Activated CD8-positive, alpha-beta memory T cell treated with anti-CD3 and anti-CD28 coated beads, Interleukin-2, amount 10 ng/mL, durations not matched to agents 7 days and 5 days (primary cell): ENCODE measurements at places on chromosomes 4 and X. TPM values are rescaled to one million over a fixed set of nuclear protein-coding genes. Genes with fewer than 3 reads are reported as not detected.

DNA sequence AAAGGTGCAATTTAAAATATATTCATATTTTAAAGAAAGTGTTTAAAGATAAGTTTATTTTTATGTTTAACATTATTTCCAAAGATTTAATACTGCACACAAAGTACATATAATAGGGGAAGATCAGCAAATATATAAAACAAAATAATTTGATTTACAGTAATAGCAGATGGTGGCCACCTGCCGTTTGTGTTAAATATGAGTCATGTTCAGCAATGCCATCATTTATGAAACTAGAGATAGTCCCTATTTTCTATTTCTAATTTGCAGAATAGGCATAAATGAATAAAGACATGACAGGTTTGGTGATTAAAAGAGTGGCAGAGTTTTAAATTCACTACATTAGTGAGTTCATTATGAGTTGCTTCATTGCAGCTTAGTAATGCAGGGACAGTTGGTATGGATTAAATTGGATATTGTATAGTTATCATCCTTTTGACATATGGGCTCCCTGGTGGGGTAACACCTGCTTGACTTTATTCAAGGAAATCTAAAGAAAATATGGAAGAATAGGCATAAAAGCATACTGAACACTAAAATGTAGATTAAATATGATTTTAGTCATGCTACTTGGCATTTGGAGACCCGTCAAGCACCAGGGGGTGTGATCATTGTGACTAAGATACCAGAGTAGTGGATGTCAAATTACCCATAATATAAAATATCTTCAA is 78.8 kb upstream of the BANK1 start:
- H3K36me3 ChIP-seq: no peaks in the 10 kb centered on the region
- no peaks in the 10 kb centered on the region for H3K27me3 ChIP-seq
- H3K27ac ChIP-seq: no peak overlapping the region
- no peak for DNase-seq

The CT45A7 gene
- total RNA-seq: not detected

- H3K4me1 ChIP-seq: peaks cover 3% of the 10 kb centered on the region
Observed at GRCh38 chr4:4308800-4309441, 18.9 kb downstream of the ZBTB49 start.

The ARL9 gene
- not detected for total RNA-seq

DNA sequence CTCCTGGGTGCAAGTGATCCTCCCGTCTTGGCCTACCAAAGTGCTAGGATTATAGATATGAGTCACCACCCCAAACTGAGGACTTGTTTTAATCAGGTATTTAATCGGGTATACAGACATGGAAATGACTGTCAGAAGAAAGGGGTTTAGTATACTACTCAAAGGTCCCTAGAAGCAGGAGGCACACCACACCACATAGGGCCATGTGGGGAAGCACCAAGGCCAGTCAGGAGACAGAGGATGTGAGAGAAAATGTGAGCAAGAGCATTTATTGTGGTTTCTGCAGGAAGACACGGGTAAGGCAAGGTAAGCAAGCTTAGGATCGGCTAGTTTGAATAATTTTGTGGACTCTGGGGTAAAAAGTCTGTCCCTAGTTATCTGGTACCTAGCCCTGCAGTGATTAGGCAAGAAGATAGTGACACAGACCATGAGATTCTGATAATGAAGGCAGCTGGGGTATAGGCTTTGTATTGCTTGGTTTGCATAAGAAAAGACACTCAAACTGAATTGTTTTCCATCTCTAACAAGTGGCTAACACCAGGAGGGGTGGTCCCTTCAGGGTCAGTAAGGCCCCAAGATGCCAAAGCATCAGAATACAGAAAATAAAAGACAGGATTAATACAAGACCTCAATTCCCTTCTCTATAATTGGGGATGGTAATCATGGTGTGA is 408.8 kb upstream of the F9 start:
- no peaks in the 10 kb centered on the region for H3K4me1 ChIP-seq
- H3K27me3 ChIP-seq: no peaks in the 10 kb centered on the region
- no peak for DNase-seq

- no peak overlapping the region for H3K27ac ChIP-seq
- H3K4me1 ChIP-seq: no peaks in the 10 kb centered on the region
- H3K4me3 ChIP-seq: no peak overlapping the region
Observed at GRCh38 chr4:78902298-78902697, 36.9 kb downstream of the PAQR3 start.

DNA sequence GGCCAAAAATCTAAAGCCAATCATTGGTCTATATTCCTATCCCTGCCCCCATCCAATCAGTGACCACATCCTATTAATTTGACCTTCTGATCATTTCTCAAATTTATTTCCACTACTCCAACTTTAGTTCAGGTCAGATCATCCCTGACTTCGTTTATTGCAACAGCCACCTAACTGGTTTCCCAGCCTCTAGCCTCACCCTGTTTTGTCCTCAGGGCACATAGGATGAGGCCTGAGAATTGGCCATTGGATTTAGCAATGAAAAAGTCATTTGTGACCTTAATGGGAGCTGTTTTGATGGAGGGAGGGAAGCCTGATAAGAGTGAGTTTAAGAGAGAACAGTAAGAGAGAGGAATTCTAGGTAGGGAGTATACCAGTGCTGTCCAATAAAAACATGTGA is 155.0 kb downstream of the AMMECR1 start:
- no peaks in the 10 kb centered on the region for H3K27me3 ChIP-seq
- DNase-seq: no peak
- H3K36me3 ChIP-seq: no peaks in the 10 kb centered on the region
- H3K27ac ChIP-seq: no peak overlapping the region
- no peak overlapping the region for H3K4me3 ChIP-seq
- H3K4me1 ChIP-seq: peaks cover 14% of the 10 kb centered on the region

The ABCG2 gene
- total RNA-seq: 4.4 TPM

DNA sequence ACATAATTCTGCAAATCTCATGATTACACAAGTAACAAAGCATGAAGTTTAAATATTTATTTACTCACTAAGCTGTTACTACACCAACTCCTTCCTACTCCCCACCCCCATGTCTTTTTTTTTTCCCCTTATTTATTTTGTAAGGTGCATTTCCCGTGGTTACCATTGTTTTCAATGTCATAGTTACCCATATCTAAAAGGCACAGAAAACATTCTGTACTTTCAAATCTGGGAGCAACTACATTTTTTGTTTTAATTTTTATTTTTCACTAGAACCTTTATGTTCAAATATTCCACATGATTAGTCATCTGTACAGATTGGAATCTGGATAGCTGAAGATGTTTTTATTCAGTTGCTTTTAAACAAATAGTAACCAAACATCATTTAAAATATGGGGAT is 62.8 kb downstream of the PPP3CA start:
- H3K4me3 ChIP-seq: no peak overlapping the region
- H3K4me1 ChIP-seq: peaks cover 39% of the 10 kb centered on the region
- H3K27me3 ChIP-seq: no peaks in the 10 kb centered on the region
- DNase-seq: no peak
- H3K36me3 ChIP-seq: peaks cover 9% of the 10 kb centered on the region

DNA sequence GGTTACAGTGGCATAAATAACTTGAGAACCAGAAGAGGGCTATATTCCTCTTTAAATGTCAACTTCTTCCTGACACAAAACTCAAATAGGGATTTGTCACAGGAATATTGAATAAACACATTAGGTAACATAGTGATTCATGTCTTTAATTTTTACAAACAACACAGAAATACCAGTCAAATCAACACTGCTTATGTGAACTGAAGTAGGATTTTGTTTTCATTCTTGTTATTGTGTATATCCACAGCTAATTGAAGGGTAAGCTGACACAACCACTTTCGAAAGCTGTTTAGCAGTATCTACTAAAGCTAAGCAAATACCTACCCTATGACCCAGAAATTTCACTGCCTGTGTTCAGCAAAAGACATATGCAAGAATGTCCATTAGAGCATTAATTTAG is 120.4 kb upstream of the EOLA2 start:
- H3K27me3 ChIP-seq: peaks cover 4% of the 10 kb centered on the region
- H3K4me3 ChIP-seq: no peak overlapping the region
- no peak overlapping the region for H3K27ac ChIP-seq
- H3K4me1 ChIP-seq: peaks cover 9% of the 10 kb centered on the region
- DNase-seq: no peak

DNA sequence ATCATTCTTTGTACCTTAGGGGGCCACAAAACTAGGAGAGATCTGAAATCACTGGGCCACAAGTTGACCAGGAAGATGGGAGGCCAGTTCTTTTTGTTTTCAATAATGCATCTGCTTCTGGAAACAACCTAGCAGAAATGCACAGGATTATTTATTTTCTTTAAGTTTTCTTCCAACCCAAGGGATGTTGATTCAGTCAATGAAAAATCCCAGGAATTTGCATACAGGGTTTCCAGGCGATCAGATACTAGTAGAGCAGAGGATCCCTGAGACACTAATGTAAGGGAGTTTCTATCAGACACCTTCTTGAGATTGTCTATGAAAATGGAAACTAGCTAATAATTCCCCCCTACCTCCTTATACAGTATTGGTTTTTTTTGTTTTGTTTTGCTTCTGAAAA is 7.4 kb downstream of the ATOH1 start:
- peaks cover 2% of the 10 kb centered on the region for H3K36me3 ChIP-seq
- no peak overlapping the region for H3K27ac ChIP-seq

The TKTL2 gene
- not detected for total RNA-seq

The FGG gene
- total RNA-seq: not detected

The CFAP99 gene
- total RNA-seq: not detected

DNA sequence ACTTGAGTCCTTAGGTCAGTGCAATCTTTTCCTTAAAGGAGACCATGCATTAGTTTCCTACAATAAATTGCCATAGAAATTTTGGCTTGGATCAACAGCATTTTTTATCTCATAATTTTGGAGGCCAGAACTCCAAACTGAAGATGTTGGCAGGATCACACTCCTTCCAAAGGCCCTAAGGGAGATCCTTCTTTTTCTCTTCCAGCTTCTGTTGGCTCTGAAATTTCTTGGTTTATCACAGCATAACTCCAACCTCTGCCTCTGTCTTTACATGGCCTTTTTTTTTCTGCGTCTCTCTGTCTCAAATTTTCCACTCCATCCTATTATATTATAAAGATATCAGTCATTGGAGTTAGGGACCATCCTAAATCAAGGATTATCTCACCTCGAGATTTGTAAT is 282.2 kb downstream of the STIM2 start:
- no peak for DNase-seq
- no peak overlapping the region for H3K4me3 ChIP-seq
- no peaks in the 10 kb centered on the region for H3K27me3 ChIP-seq
- H3K27ac ChIP-seq: no peak overlapping the region

The TMEM47 gene
- not detected for total RNA-seq

DNA sequence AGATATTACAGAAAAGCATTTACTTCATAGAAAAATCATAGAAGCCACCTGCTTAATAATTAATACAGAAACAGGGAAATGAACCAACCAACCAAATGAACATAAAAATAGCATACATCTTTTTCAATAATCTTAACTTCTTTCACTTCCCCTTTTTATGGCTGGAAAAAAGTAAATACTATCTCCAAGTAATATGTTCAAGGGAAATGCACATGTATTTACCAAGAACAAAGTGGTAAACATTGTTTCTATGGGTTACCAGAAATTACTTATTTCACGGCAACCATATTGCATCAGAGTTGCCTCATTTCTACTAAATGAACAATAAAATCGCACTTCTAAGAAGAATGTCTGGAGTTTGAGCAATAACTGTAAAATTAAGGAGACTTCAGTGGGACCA is 321.3 kb downstream of the TMA16 start:
- no peak for DNase-seq
- H3K4me1 ChIP-seq: no peaks in the 10 kb centered on the region
- no peaks in the 10 kb centered on the region for H3K36me3 ChIP-seq
- H3K4me3 ChIP-seq: no peak overlapping the region
- no peak overlapping the region for H3K27ac ChIP-seq

The NHS gene
- 10.1 TPM for total RNA-seq

The SPANXN4 gene
- total RNA-seq: not detected

GRCh38 chr4:73727685-73728084 is 12.7 kb upstream of the CXCL8 start:
- H3K4me1 ChIP-seq: peaks cover 10% of the 10 kb centered on the region
- no peak overlapping the region for H3K27ac ChIP-seq
- H3K27me3 ChIP-seq: no peaks in the 10 kb centered on the region
- H3K36me3 ChIP-seq: no peaks in the 10 kb centered on the region
- H3K4me3 ChIP-seq: no peak overlapping the region
- DNase-seq: no peak

GRCh38 chr4:128461291-128462102 is 173.9 kb upstream of the PGRMC2 start:
- H3K36me3 ChIP-seq: no peaks in the 10 kb centered on the region
- H3K4me3 ChIP-seq: no peak overlapping the region
- no peak for DNase-seq
- no peaks in the 10 kb centered on the region for H3K4me1 ChIP-seq
- no peak overlapping the region for H3K27ac ChIP-seq
- no peaks in the 10 kb centered on the region for H3K27me3 ChIP-seq

The DCLK2 gene
- total RNA-seq: not detected

GRCh38 chrX:120755066-120755846 is 120.4 kb downstream of the CT47B1 start:
- no peak for DNase-seq
- H3K27ac ChIP-seq: no peak overlapping the region
- no peak overlapping the region for H3K4me3 ChIP-seq

DNA sequence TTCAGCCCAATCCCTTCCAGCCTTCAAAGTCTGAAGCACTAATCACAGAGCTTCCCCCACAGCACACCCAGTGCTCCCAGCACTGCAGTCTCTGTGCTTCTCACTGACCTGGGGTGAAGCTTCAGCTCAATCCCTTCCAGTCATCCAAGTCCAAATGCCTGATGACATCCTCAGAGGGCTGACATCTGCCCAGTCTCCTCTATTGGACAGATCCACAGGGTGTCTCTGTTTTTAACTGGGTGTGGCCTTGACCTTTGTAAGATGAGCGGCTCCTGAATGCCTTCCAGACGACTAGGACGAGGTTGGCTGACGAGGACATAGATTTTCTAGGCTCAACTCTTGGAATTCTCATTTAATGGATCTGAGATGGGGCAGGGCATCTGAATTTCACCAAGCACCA is 7.6 kb upstream of the SLC2A9 start:
- H3K36me3 ChIP-seq: no peaks in the 10 kb centered on the region
- peaks cover 20% of the 10 kb centered on the region for H3K4me1 ChIP-seq
- H3K27me3 ChIP-seq: peaks cover 29% of the 10 kb centered on the region
- no peak overlapping the region for H3K4me3 ChIP-seq
- no peak overlapping the region for H3K27ac ChIP-seq
- DNase-seq: no peak

The FAM241A gene
- total RNA-seq: 2.3 TPM

- H3K4me1 ChIP-seq: no peaks in the 10 kb centered on the region
- no peak for DNase-seq
- no peak overlapping the region for H3K4me3 ChIP-seq
- H3K27ac ChIP-seq: no peak overlapping the region
Observed at GRCh38 chrX:15359701-15360100, 24.4 kb upstream of the PIGA start.

The MAGEA10 gene
- not detected for total RNA-seq

DNA sequence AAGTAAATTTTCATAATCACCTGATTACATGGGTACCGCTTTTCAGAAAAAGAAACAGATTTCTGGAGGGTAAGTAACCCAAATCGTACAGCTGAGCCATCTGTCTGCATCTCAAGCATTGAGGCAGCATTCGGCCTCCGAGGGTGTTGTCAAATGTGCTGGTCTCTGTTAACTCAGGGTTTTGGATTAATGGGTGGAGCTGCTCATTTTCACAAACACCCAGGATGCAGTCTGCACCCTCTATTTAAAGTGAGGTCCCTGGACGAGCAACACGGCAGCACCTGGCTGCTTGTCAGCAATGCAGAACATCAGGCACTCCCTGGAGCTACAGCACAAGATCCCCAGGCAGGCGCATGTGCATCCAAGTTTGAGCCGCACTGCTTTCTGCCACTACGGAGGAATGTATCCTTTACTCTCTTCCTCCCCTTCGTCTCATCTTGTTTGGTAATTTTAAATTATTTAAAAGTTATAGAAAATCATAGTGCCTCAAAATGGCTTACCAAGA is 24.7 kb upstream of the NAP1L5 start:
- DNase-seq: no peak
- H3K27ac ChIP-seq: no peak overlapping the region
- H3K36me3 ChIP-seq: peaks cover 14% of the 10 kb centered on the region
- no peaks in the 10 kb centered on the region for H3K27me3 ChIP-seq
